ENCODE measurements at places on chromosomes 6 and 20. TPM values are rescaled to one million over a fixed set of nuclear protein-coding genes. Genes with fewer than 3 reads are reported as not detected.

STX16 gene
- 15.7 TPM for total RNA-seq

PAK5 gene
- total RNA-seq, result not detected

RBPJL gene
- total RNA-seq, result not detected

PRSS35 gene
- not detected for total RNA-seq

PKIB gene
- total RNA-seq, result 1.1 TPM
